ENCODE measurements at places on chromosomes 3 and 15.

- DNase-seq = peak; percentile 9
Measured at GRCh38 chr3:108388136-108389132, 92.1 kb downstream of the HHLA2 start.

DNA sequence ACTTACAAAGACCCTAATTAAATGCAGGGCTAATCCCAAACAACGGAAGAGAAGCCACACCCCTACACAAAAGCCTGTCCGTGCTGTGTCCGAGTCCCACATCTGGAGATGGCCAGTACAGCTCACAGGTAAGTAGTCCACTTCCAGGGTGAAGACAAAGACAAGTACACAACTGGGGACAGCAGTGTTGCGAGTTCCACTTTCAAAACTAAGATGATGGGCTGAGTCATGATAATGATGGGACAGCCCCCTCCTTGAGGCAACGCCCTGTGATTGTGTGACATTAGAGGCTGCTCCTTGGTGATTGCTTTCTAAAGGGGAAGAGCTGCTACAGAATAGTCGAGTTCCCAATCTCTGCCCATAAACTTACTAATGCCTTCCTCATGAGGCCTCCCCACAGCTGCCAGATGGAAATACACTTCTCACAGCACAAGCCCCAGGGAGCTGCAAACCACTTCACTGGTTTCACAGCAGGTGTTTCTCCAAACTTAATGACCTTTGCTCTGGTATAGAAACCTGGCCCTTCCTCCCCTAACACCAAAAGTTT, 27.6 kb downstream of the RFT1 start:
- DNase-seq = peak; percentile 40

DNA sequence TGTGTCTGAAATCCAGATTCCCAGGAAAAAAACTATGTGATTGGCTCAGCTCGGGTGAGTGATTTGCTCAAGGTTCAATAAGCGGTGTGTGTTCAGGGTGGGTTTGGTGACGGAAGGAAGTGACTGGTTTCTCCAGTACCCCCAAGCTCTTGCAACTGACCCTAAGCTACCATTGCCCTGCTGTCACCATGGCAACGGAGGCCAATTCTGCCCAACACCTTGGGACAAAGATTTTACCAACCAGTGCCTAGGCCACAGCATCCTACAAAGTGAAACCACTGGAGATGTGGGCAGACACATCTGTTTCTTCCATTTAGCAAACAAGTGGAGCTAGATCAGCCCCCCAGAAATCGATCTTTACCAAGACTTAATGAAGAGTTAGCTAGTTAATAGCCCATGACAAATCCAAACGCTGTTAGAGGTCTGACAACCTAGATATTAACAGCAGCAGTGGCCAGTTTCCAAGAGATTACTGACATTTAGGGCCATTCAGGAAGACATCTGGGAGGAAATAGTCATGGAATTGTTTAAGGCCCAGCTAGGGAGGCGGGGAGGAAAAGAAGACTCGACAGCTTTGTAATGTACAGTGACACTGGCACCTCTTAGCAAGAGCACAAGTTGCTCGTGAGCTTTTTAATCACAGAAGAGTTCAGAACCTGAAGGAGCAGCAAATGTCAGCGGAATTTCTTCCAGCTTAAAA, 195.9 kb downstream of the SLCO3A1 start:
- no peak for DNase-seq

DNA sequence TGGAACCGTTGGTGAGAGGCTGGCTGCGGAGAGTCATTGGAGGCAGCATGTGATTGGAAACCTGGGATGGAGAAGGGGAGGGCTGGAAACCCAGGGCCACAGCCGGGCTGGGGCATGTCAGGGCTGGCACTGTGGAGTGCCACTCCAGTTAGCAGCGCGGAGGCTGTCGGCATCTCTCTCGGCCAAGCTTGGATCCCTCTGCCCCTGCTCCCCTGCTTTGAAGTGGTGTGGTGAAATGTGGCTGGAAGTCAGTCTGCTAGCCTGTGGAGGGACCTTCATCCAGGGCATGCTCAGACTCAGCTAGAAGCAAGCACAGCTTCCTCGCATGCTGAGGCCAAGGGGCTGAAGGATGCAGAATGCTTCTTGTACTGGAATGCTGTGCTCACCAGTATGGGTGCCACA, 13.5 kb downstream of the SLCO3A1 start:
- no peak for DNase-seq

DNA sequence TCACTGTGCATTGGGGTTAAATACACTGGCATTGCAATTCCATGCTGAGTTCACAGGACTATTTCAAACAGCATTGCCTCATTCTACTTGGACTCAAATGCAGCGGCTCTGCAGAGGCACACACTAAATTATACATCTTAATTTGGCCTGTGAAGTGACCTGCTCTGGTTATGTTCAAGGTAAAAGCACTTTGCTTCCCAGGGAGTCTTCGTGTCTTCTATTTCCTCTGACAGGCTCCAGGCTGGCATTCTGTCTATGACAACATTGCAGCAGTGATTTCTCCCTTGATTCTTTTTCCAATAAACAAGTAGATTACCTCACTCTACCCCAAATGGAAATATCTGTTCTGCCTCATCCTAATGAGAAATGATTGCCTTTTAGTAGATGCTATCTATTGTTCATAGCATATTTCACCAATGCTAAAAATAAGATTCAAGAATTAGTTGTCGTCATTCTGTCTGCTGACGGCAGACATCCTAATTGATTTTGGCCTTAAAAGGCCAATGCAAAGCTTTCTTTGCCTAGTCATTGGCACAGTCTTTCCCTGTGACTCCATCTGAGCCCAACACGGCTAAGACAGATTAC, 33.8 kb downstream of the FMN1 start:
- DNase-seq = no peak

DNA sequence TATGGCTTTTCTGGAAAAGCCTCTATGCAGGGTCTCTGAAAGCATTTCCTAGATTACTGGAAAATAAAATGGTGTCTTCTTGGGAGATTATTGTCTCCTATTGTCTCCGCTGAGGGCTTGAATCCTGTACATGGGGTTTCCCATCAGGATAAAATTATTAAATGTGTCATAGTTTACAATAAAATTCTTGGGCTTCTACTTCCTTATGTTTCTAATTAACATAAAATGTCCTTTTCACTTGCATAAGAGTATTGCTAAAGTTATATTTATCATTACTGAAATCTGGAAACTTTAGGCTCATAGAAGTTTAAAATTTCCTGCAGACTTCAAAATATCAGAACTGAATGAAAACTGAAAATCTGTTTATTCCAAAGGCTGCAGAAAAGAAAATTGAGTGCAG, 595.5 kb upstream of the AGTR1 start:
- DNase-seq = no peak

- peak; percentile 37 for DNase-seq
Measured at GRCh38 chr15:73851689-73852088, 21.7 kb upstream of the TBC1D21 start.

DNA sequence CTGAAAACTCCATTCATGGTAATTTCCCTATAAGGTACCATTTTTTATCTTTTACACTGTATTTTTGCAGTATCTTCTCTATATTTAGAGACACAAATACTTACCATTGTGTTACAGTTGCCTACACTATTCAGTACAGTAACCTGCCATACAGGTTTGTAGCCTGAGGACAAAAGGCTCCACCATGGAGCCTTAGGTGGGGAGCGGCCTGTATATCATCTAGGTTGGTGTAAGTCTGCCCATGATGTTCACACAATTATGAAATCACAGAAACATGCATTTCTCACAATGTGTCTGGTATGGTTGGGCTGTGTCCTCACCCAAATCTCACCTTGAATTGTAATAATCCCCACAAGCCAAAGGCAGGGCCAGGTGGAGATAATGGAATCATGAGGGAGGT, 43.9 kb upstream of the LYSMD4 start:
- DNase-seq = no peak

- no peak for DNase-seq
Measured at GRCh38 chr15:83694536-83694935, 40.6 kb downstream of the ADAMTSL3 start.

DNA sequence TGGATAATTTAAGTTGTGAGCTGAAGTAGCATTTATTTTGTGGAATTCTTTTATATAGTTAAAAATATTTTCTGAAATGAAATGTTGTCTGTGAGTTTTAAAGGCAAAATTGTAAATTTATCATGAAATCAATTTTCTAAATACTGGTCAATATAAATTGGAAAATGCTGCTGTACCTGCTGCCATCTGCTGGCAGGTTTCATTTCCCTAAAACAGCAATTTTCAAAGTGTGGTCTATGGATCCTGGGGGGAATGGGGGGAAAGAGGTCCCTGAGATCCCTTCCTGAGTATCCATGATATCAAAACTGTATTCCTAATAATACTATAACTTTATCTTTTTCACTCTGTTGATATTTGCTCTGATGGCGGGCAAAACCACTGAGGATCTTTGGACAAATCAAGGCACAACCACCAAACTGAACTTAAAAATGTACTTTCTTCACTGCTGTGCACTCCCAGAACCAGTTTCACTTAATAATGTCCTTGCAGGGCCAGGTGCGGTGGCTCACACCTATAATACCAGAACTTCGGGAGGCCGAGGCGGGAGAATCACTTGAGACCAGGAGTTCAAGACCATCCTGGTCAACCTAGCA, 17.2 kb upstream of the CCR4 start:
- DNase-seq = no peak

- DNase-seq = no peak
Measured at GRCh38 chr3:55162031-55162795, 234.4 kb upstream of the LRTM1 start.

DNA sequence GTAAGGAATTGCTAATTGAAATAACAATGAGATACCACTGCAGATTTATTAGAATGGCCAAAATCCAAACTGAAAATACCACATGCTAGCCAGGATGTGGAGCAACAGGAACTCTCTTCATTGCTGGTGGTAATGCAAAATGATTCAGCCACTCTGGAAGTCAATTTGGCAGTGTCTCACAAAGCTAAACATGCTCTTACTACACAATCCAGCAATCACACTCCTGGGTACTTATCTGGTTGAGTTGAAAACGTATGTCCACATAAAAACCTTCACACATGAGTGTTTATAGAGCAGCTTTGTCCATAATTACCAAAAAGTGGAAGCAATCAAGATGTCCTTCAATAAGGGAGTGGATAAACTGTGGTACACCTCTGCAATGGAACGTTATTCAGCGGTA, 113.3 kb downstream of the SMAD6 start:
- no peak for DNase-seq

- DNase-seq = no peak
Measured at GRCh38 chr3:78757731-78758130, 1010.1 kb downstream of the ROBO1 start.

DNA sequence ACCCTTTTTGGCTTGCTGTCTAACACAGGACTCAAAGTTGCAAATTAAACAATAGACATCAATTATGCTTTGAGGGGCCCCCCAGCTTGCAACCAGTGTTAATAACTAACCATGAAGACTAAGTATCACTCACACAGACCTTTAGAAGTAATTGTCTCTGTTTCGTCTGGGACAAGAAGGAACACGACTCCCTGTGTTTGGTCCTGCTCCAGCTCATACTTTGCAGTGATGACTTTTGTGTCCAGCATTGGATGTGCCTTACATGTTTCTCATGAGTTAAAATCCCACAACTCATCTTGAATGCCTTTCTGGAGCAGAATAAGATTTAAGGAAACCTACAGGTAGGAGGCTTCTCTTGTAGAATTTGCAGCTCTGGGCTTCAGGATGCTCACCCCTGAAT, 53.1 kb downstream of the GMNC start:
- DNase-seq = no peak

DNA sequence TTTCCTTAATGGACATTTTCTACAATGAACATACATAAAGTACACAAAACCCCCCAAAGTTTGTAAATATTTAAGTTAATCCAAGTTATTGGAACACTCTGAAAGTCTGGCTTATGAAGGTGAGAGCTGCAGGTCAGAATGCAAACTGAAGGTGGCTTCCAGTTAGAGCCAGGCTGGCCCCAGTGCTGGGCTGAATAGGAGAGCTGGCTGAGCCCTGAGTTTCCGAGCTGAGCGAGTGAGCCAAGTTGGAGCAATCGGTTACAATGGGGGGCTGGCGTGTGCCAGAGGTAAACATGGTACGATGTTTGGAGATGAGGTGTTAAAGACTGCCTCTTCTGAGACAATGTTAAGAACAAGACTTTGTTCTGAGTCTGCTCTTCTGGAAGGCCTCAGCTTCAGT, 230.8 kb upstream of the MCTP2 start:
- no peak for DNase-seq

DNA sequence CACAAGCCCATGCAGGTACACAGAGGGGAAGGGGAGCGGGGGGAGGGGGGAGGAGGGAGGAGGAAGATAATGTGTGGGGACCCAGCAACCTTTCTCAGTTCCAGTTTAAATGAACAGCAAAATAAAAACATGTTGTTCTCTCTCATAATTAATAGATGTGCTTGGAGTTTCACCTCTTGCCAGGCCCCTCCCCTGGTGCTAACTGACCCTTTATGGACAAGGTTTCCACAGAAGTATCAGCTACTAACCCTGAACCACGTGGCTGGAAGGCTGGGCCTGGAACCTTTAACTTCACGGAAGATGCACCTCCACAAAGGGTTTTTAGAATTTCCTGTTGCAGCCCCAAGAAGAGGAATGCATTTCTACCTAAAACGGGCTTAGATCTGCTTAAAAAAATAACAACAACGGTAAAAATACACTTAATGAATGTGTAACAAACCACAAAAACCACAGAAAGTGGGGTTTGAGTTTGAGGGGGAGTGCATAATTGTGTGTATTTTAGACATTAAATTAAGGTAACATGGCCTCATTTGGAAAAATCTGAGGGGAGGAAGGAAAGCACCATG, 14.8 kb upstream of the SMAD3 start:
- no peak for DNase-seq
